Stimulated activated CD4-positive, alpha-beta T cell treated with anti-CD3 and anti-CD28 coated beads, Interleukin-4, amount 100 ng/mL, for 24 hours (primary cell): ENCODE measurements at places on chromosomes 5 and 9.

- DNase-seq = no peak
Observed at GRCh38 chr9:107710546-107710945, 221.0 kb upstream of the KLF4 start.

GRCh38 chr5:114325541-114325940 is 36.3 kb upstream of the KCNN2 start:
- DNase-seq = no peak

GRCh38 chr5:74977471-74977870 is 74.9 kb downstream of the GCNT4 start:
- DNase-seq = no peak

GRCh38 chr5:172090976-172091547 is 84.6 kb upstream of the FBXW11 start:
- DNase-seq = no peak

DNA sequence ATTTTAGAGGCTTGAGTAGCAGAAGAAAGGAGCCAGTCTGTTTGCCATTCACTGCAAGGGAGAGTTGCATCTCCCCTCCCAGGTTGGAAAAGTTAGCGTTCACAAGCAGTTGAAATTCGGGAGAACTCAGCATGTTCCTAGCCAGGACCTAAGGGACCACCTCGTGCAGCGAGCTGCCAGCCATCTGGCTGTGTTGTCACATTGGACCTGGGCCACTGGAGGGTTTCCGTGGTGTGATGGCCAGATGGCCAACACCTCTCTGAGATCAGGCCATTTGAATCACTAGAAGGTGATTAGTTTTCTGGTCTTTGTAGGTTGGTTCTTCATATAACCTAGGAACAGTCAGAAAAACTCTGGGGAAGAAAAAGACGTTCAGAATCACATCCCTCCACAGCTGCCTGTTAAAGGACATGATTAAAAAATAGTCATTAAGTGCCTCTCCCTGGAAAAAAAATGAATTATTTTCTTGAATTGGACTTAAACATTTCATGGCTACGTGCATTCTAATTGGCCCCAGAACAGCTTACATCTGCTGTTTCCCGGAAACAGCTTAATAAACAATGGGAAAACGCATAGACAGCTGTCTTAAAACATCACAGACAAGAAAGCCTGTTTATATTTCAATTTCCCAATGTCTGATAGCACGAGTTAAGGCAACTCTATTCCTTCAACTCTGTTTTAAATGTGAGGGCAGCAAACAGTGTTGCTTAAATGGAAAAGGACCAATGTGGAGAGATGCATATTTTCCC is 303.9 kb downstream of the TENT4A start:
- no peak for DNase-seq

DNA sequence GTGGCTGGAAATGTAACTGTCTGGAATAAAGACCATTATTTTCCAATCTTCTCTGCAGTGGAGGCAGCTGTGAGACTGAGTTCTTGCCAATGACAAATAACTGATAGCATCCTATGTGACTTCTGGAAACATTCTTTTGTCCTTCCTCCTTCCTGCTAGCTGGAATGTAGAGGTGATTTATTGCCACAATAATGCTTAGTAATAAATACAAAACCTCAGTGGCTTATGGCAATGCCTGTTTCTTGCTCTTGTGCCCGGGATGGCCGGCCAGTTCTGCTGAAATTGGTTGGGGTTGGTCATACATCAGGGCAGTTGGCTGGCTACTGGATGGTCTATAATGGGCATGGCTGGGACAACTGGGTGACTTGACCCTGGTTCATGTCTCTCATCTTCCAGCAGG is 12.2 kb upstream of the TEX48 start:
- no peak for DNase-seq

DNA sequence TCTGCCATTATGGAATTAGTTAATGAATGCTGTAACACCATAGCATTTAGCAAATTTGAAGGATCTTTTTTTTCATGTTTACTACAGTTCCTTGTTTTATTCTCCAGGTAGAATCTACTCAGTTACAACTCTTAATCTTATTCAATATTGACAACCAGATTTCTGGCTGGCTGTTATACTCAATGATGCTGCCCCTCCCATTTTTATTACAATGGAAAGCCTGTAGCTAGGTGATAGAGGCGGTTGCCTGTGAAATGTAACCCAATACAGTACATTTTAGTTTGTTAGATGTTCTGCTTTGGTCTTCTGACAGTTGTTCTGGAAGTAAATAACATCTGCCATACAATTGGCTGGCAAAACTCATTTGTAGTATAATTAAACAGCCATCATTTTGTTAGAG is 294.2 kb downstream of the DMRTA1 start:
- DNase-seq = no peak

DNA sequence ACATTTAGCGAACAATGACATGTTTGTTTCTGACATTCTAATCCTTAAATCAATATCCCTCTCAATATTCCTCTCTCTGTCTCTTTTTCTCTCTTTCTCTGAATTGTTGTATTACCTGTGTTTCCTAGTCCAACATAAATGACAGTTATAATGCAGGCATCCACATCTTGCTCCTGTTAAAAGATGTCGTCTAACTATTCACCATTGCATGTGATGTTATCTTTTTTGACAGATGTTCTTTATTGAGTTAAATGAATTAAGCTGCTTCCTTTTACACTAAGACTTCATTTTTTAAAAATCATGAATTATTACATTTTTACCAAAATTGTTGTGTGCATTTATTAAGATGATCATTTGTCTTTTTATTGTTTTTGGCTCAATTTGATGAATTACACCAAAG is 527.5 kb downstream of the PRR16 start:
- no peak for DNase-seq

GRCh38 chr5:111345731-111346130 is 121.5 kb downstream of the CAMK4 start:
- no peak for DNase-seq

DNA sequence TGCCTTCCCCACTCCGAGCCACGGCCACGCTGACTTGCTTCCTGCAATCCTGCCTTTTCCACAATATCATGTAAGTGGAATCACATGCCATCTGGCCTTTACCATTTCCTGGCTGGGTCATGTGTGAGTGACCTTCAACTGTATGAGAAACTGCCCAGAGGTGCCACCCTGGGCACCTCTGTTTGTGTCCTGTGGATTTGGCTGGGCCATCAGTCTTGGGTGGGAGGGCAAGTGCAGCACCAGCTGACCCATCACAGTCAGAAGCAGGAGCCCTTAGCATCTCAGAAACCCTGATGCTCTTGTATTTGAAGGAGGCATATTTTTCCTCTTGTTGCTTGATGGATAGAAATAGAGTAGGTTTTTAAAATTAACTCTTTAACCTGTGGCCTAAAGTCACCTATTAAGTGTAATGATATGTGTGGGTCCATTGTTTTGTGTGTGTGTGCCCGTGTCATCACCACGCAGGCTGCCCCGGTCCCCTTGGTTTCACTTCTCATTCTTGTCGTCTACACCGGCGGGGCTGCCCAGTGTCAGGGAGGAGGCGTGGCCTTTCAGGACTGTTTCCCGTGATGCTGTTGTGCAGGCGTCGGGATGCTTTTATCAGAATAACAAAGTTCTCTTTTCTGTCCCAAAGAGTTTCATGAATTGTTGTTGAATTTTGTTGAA is 52.1 kb upstream of the CACNA1B start:
- no peak for DNase-seq

DNA sequence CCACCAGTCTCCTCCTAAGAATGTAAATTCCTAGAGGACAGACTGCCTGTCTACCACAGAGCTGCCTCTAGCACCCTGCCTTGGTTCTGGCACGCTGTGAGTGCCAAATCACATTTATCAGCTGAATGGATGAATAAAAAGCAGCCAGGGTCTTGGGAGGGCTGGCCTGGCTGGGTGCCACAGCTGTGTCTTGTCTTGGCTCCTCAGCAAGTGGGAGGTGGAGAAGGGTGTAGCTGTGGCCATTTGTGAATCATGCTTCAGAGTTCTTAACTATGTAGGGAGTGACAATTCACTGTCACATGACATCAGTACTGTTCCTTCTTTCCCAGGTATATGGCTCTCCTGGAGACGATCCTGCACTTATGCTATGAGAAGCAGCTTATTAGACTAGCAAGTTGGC is 70.6 kb downstream of the DCP2 start:
- DNase-seq = no peak

DNA sequence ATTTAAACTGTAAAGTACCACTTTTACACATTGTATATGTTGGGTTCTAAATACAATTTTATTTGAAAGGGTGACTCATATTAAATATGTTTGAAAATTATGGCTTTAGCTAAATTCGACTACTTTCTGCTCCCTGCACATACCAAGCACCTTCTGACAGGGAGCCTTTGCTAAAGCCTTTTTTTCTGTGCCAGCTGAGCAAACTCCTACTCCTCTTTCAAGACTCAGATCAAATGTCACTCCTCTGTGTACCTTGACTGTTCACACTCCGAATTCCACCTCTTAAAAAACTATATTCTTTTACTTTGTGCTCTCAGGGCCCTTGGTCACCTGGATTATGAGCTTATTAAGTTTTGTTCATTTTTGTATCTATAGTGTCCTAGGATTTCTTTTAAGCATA is 6.5 kb upstream of the OXCT1 start:
- no peak for DNase-seq

DNA sequence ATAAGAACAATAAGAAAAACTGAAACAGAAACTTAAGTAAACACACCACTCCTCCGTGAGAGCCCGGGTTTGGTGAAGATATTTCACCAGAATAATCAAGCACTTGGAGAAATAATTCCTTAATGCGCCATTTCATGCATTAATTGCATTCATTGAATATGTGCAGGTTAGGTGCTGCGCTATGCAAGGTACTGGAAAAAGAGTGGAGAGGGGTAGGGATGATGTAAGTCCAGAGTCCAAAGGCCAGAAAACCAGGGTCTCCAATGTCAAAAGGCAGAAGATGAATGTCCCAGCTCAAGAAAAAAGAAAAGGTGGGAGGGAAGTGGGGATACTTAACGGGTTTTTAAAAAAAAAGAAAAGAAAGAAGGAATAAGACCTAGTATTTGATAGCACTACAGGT is 669 bp upstream of the ZFP37 start:
- DNase-seq = no peak

GRCh38 chr5:176781054-176781375 is 29.3 kb upstream of the UNC5A start:
- DNase-seq = no peak

DNA sequence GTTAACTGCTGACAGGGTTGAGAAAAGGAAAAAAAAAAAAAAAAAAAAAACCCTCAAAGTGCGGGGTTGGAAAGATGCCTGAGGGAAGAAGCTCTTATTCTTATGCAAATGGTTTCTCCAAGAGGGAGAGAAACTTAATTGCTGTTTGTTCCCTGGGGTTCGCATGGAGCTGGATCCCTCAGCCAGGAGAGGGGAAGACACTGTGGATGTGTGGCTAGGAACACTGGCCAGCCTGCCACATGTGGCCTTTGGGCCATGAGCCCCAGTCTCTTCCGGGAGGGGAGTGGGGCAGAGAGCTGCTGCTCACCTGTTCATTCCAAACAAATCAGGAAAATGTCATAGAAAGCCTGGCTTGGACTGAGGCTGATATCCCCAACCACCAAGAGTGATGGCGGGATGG is 9.4 kb upstream of the SCGB3A2 start:
- no peak for DNase-seq
